Fibroblast of pulmonary artery (primary cell): ENCODE measurements at places on chromosomes 5 and 9.

DNA sequence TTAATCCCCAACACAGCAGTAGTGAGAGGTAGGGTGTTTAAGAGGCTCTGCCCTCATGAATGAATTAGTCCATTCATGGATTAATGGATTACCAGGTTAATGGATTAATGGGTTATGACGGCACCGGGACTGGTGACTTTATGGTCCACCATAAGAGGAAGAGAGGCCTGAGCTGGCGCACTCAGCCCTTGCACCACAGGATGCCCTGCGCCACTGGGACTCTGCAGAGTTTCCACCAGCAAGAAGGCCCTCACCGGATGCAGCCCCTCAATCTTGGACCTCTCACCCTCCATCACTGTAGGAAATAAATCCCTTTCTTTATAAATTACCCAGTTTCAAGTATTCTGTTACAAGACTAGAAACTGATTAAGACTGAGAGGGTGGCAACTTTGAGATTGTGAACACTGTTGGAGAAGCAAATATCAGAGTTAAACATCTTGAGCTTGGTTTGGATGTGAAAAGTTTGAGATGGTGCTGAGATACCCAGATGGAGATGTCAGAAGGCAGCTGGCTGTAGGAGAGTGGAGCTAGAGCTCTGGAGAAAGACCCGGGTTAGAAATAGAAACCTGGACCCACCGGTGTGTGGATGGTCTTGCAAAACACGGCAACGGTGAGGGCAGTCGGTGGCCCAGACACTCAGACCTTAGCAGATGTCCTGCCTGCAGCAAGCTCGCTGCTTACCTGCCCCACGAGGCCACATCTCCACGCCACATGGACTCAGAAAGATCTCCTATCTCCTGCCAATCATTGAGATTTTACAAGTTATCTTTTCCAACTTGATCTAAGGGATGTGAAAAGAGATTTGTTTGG lies 98.8 kb downstream of the HSD17B3 start:
- DNase-seq: no peak

DNA sequence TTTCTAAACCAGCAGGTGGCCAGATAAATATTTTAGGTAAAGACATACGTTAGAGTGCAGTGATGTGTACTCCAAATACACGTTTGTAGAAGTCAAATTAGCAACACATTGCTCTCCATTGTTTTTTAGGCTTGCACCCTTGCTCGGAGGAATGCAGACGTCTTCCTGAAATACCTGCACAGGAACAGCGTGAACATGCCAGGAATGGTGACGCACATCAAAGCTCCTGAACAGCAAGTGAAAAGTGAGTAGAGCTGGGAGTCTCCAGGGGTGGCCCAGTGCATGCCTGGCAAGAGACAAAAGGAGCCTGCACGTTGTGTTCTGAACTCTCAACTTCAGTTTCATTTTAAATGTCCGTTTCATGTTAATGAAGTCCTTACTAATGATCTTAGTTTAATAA lies 207.5 kb upstream of the OTULINL start:
- no peak for DNase-seq

GRCh38 chr9:18067548-18068120 lies 406.3 kb upstream of the ADAMTSL1 start:
- no peak for DNase-seq

DNA sequence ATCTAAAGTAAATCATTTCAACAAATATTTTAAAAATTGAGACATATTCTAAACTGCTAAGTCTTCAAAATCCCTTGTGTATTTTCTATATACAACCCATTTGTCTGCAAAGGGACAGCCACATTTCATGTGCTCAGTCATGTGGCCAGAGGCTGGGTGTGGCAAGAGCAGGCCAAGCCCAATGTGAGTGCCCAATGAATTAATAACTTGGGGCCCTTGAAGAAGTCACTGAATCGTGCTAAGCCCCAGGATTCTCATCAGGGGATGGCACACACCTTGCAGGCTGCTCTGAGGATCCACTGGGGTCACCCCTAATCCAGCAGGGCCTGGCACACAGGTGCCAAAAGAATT lies 78.2 kb upstream of the SMIM23 start:
- no peak for DNase-seq

DNA sequence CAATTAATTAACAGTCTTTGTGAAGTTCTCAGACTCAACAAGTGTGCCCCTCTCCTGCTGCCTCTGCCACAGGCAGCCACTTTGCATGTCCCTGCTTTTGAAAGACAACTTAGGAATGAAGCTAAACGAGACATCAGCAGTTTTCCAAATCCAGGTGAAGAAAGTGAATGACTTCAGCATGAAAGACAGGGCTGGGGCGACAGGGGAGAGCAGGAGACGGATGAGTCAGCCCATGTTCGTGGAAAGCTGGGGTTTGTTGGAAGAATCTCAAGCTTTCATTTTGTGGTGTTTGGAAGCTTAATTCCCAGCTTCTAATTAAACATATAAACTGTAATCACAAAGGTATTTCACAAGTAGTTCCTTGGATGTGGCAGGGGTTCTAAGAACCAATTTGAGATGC lies 207.8 kb upstream of the MAP3K1 start:
- DNase-seq: no peak

- no peak for DNase-seq
These were observed 121.2 kb downstream of the GCNT1 start for GRCh38 chr9:76580188-76580587.

GRCh38 chr5:148934895-148935400 lies 108.5 kb downstream of the ADRB2 start:
- no peak for DNase-seq

GRCh38 chr9:128998462-128998861 lies 29.7 kb downstream of the SH3GLB2 start:
- no peak for DNase-seq

DNA sequence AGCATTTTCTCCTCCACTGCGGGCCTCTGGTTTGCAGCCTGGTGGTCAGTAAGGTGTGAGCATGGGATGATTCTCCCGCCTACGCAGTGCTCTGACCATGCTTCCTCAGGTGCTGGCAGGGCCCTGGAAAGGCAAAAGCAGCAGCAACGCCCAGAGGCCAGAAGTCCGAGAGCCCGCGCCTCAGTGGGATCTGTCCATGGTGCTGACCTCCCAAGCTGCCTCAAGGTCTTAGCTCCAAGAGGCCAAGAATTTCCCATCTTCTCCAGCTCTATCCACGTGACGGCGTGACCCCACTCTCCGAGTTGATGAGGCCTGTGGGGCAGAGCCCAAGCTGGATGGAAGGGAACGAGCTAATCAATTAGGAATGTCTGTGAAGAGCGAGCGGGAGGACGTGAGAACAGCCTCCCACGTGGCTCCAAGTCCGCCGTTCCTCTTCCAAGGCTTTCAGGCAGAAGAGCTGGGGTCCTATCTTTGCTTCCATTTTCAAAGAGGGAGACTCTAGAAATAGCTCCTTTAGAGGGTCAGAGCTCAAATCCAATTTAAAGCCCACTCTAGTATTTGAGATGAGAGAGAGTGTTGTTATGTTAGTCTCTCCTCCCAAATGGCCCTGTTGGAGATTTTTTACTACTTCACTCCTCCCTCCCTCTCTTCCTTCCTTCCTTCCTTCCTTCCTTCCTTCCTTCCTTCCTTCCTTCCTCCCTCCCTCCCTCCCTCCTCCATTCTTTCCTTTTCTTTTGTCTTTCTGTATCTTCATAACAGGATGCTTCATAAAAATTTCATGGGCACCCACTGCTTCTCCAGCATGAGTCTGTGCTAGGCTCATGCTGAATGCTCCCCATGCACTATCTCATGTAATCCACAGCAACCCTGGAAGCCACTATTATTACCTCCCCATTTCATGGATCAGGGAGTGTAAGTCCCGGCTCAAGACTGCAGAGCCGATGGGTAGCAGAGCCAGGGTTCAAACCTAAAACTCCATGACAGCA lies 69.3 kb downstream of the OLFM1 start:
- peak; percentile 54 for DNase-seq
